Esophagus squamous epithelium (tissue), 5 donors: ENCODE measurements at places on chromosomes 13 and 19.

DNA sequence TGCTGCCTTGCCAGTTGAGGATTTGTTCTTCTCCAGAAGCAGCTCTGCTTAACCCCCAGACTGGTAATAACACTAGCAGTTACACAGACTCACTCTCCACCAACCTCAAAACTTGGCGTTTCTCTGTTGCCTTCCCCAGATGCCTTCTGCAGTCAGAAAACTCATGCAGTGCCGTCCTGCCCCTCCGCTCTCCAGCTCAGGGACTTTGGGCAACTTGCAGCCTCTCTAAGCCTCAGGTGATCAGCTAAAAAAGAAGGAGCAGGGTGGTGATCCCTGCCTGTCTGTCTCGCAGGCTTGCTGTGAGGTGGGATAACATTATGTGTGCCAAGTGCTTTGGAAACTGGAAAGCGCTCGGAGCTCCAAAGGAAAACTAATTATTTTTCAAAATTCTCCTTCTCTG, 391.6 kb downstream of the HS6ST3 start:
- no peak for DNase-seq

- DNase-seq: no peak
Measured at GRCh38 chr13:73580513-73581267, 521.9 kb downstream of the KLF5 start.

DNA sequence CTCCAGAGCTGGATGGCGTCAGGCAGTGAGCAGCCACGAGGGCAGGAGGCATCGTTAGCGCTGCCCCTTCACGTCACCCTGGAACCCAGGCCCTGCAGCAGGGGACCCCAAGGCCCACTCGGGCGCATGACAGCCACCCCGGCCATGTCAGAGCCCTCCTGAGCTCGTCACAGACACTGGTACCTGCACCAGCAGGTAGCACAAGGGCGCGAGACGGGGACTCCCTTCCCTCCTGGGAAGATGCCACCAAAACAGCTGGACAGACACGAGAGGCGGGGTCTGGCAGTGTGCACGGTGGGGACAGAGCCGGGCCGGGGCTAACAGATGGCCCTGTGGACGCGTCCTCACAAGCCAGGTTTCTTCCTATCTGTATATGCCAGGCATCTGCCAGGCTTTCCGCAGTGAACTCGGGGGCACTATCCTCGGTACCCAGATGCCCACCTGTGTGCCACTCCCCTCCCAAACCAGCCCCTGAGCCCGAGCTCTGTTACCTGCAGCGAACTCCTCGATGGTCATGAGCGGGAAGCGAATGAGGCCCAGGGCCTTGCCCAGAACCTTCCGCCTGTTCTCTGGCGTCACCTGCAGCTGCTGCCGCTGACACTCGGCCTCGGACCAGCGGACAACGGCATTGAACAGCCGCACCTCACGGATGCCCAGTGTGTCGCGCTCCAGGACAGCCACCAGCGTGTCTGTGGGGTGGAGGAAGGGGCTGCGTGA, 25.8 kb downstream of the BTBD2 start:
- no peak for DNase-seq

DNA sequence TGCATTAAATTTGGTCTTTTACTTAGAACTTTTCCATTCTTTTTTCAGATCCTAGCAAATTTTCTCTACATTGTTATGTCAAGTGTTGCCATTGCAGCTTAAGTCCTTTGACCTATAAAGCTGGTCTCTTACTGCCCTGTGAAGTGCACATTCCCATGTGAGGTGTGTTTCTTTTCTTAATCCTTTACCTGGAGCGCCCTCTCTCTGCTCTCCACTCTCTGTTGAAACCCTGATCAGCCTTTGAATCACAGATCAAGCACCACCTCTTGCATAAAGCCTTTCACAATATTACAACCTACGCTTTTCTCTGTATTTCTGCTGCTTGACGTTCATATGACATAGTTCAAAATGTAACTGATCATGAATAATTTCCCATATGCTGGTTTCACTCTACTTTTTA, 84.8 kb downstream of the PCDH17 start:
- DNase-seq: no peak

- DNase-seq: no peak
Measured at GRCh38 chr19:48804496-48804895, 6.3 kb downstream of the BCAT2 start.

DNA sequence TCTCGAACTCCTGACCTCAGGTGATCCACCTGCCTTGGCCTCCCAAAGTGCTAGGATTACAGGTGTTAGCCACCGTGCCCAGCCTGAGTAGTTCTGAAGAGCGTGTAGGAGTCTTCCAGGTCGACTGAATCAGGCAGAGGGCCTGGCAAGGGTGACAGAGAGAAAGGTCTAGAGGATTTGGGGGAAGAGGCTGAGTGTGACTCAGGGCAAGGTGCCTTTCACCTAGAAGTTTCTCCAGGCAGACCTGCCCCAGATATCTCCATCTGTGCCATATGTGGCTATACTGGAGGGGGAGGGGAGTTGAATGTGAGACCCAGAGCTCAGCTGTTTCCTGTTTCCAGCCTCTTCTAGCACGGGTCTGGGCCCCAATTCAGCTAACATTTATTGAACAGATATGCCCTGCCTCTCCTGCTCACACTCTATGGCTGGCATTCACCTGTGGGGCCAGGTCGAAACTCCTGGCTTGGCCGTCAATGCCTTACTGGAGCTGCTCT, 1.3 kb downstream of the CCDC159 start:
- DNase-seq: no peak

GRCh38 chr13:48626077-48626449, 27.7 kb upstream of the CYSLTR2 start:
- no peak for DNase-seq

DNA sequence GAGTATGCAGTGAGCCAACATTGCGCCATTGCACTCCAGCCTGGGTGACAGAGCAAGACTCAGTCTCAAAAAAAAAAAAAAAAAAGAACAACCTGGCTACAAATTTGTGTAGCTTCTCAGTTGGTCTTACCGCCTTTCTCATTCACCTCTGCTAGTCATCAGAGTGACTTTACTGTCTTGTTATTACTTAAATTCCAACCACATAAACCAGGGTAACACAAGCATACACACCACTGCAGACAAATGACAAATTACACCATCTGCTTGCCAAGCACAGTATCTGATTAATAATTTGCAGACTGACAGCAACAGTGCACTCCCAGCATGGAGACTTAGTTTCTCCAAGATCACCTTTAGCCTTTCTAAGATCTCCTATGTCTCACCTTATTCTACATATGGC, 11.0 kb downstream of the ZNF14 start:
- DNase-seq: no peak
